ENCODE measurements at places on chromosomes 5 and 9.

DNA sequence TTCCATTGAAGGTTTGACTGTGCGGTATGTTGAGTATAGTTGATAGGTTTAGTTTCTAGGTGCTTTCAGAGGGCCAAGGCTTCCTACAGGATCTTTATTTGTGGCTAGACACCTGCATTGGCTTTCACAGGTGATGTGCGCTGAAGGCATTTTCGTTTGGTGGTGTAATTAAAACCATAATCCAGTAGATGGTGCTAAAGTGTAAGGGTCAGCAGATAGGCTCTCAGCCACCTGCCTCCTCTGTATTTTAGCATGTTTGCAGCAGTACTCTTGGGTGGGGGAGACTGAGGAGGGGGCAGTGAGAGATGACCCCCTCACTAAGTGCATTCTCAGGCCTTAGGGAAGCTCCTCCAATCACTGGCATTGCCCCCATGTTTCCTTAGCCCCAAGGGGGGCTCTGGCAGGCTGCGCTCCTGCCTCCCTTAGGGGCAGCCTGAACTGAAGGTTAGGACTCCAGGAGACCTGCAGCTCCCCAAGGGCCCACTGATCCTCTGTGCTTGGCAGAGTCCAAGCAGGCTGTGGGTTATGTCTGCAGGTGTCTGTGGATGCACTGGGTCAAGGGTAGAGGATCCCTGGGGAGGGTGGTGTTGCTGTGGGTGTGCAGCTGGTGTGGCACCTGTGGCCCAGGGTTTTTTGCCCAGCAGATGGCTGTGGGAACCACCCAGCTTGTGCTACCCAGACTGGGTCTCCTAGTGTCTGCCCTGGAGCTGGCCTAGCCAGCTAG is 23.4 kb downstream of the CDK20 start:
- peak; percentile 63 for DNase-seq

DNA sequence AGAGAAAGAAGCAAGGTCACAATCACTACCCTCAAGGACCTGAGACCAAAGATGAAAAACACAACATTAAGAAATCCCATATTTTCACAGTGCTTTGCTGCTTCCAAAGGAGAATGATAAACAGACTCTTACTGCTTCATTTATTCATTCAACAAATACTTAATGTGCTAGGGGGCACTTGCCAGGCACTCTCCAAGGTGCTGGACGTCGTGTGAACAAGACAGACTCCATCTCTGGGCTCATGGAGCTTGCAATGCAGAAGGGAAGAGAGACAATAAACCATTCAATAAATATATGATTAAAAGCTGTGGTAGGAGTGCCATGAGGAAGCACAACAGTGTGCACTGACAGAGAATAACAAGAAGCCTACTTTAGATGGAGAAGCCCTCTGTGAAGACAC is 327.7 kb downstream of the CDK5RAP2 start:
- no peak for DNase-seq

- DNase-seq: peak; percentile 45
Observed at GRCh38 chr5:173451031-173451430, 122.8 kb upstream of the STC2 start.

GRCh38 chr5:145295236-145295835 is 539.8 kb downstream of the PRELID2 start:
- no peak for DNase-seq

- peak; percentile 19 for DNase-seq
Observed at GRCh38 chr5:56190497-56190896, 42.6 kb downstream of the ANKRD55 start.

GRCh38 chr9:104836767-104837166 is 72.8 kb downstream of the NIPSNAP3B start:
- DNase-seq: no peak

Measured in A673 (cell line).